ENCODE measurements at places on chromosomes 16 and 17. TPM values are rescaled to one million over a fixed set of nuclear protein-coding genes. Genes with fewer than 3 reads are reported as not detected.

GRCh38 chr16:67766291-67766690 lies 40.1 kb downstream of the RANBP10 start:
- no peak for DNase-seq

DNA sequence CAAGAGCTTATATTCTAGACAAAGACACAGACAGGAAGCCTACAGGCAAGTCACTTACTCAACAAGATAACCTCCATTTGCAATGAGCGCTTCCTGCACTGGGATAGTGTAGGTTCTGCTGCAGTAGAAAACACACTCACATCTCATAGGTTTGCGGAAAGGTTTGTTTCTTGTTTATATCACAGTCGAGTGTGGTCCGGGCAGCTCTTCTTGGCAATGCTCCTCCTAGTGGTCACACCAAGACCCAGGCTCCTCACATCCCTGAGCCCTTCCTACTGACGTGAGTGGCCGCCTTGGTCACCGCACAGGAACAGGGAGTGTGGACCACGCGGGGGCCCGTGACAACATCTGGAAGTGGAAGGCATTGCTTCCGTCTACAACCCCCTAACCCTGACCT lies 48.0 kb upstream of the RBFOX3 start:
- peak; percentile 63 for DNase-seq

DNA sequence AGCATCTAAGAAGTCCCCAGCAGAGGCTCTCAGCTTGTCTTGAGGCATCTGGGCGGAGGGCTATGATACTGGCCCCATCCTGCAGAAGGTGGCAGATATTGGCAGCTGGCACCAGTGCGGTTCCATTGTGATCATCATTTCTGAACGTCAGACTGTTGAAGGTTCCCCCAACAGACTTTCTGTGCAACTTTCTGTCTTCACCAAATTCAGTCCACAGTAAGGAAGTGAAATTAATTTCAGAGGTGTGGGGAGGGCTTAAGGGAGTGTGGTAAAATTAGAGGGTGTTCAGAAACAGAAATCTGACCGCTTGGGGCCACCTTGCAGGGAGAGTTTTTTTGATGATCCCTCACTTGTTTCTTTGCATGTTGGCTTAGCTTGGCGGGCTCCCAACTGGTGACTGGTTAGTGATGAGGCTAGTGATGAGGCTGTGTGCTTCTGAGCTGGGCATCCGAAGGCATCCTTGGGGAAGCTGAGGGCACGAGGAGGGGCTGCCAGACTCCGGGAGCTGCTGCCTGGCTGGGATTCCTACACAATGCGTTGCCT lies at the start of gene CIITA:
TSS of gene CIITA (plus strand) at position 404 of the 543 bp plus-strand sequence. CDS start at position 533, 129 bp downstream.
- peak; percentile 83 for DNase-seq

The GPR142 gene
- not detected for total RNA-seq

The SEPTIN12 gene
- not detected for total RNA-seq

The DBNDD1 gene
- 8.7 TPM for total RNA-seq

The CNTNAP1 gene
- total RNA-seq, result 6.7 TPM

DNA sequence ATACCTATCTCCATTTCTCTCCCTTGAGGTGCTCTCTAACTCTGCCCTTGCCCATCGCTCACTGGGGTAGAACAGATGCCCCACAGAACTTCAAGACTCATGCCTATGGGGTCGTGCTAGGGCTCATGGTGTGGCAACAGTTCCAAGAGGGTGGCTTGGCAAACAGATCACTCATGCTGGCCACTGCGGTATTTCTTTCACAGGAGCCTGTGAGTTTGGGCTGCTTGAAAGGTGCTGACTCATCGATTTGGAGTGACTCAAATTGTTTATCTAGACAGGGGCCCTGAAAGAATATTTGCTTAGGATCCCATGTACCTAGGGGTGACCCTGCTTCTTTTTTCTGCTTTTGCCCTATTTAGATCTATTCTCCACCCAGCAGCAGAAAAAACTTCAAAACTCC lies 69.9 kb downstream of the IRX5 start:
- DNase-seq, result peak; percentile 38

GRCh38 chr17:3818786-3819185 lies 17.8 kb upstream of the ITGAE start:
- no peak for DNase-seq

GRCh38 chr16:53131363-53132071 lies 76.7 kb downstream of the CHD9 start:
- peak; percentile 29 for DNase-seq

The GCGR gene
- total RNA-seq, result not detected

The TAOK2 gene
- total RNA-seq, result 11.6 TPM

The CIBAR2 gene
- not detected for total RNA-seq

- DNase-seq, result no peak
These were observed 39.0 kb downstream of the ZNF423 start for GRCh38 chr16:49816875-49817274.

- no peak for DNase-seq
These were observed 2.2 kb upstream of the MOSMO start for GRCh38 chr16:22005746-22006145.

DNA sequence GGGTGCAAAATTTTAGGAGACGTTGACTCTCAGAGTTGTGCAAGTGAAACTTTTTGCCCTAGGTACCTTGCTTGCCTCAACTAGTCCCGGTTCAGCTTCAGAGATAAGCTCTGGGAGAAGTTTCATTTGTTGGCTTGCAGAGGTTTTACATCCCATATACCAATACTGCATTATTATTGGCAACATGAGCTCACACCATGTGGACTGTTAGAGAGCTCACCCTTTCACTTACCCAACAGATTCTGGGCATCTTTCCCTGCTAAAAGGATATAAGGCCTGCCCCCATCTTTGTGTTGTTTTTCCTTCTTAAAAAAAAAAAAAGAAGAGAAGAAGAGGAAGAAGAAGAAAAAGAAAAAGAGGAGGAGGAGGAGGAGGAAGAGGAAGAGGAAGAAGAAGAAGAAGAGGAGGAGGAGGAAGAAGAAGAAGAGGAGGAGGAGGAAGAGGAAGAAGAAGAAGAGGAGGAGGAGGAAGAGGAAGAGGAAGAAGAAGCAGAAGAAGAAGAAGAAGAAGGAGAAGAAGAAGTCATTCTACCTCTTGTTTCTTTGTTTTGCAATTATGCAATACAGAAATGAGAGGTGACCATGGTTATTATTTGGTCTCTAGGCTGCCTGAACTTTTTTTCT lies 292.6 kb upstream of the IRX3 start:
- no peak for DNase-seq

The C1QL1 gene
- 7.1 TPM for total RNA-seq

The PIRT gene
- total RNA-seq, result not detected

The NPW gene
- not detected for total RNA-seq

The HS3ST4 gene
- total RNA-seq, result not detected
